Fibroblast of mammary gland (primary cell): ENCODE measurements at places on chromosomes 13 and 19.

DNA sequence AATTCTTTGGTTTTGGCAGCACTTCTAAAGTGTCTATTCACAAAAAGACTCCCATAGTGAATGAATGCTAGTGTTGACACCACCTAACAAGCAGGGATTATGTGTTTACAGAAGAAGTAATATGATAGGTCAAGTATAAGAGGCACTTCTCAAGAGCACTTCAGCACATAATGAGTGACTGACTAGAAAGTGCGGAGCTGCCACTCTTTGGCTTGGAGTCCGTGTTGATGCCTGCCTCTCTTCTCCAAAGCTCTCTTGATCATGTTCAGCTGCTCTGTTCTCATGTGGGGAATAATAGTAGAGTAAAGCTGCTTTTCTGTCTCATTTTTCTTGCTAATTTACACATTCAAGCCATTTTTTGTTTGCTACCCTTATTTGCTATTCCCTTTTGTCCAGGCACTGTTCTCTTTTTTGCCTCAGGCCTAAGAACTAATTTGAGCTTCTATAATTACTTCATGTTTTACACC, 22.7 kb upstream of the MAB21L1 start:
- DNase-seq = no peak

- DNase-seq = peak; percentile 48
These were observed 56.2 kb upstream of the AKAP11 start for GRCh38 chr13:42215578-42216421.

- no peak for DNase-seq
These were observed 21.9 kb upstream of the RFC3 start for GRCh38 chr13:33796095-33796494.

GRCh38 chr19:9916719-9917118, 19.6 kb downstream of the OLFM2 start:
- DNase-seq = no peak

- DNase-seq = no peak
These were observed 73.2 kb downstream of the CDADC1 start for GRCh38 chr13:49320975-49321374.

- DNase-seq = no peak
These were observed 293.7 kb downstream of the PCDH17 start for GRCh38 chr13:57925250-57925649.

DNA sequence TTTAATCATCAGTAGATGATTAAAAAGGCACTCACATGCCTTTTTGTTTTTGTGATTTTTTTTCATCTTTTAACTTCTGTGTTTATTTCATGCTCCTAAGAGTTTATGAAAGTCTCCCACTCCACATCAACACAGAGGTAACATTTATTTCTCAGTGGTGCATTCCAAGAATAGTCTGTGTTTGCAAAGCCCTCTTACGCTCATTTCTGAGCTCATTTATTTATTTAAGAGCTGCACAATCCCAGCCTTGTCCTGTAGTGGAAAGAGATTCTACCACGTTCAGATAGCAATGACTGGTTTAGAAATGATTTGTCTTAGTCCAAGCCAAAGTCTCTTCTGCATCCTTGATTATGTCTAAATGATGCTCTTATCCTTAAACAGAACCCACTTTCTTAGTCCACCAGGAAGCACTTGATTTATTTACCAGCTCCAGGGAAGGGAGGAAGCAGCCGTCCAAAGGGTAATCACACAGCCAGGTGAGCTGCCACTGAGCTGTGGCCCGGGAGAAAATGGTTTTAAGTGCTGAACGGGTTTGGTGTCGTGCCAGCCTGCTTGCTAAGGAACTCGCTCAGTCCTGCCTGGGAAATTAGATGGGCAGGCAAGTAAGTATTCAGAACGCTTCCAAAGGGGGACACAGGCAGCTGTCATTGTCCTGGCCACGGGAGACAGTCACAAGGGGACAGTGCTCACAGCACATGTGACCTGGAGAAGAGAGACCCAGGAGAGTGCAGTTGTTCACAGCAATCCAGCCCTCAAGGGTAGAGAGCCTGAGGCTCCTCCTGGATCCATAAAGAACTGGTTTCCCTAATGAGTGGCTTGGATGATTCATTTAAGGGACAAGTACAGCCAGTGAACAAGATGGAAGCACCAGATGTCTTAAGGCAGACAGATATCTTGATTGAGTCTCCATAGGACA, 131.8 kb upstream of the WASF3 start:
- no peak for DNase-seq

DNA sequence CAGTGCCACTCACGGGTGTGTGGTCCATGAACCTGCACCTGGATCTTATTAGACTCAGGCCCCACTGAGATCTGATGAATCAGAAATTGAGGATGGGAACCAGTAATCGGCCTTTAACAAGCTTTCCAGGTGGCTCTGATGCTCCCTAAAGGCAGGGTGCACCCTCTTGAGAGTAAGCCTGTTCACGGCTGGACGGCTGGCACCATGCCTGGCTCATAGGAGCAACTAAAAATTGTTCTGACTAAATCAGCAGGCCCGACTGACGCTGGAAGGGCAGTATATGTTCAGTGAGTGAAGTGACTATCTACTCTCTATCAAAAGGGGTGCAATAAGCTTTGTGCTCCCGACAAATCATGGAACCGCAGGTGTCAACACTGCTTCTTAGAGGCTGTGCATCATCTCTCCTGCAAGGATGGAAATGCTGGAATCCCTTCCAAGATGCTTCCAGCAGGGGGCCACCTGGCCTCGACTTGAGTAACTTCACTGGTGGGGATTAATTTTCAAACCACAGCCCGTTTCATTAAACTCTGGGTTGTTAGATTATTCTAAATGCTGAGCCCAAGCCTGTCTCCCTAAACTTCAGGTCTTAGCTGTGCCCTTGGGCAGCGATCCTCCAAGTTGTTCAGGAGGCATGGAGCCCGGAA, 28.4 kb downstream of the TMTC4 start:
- peak; percentile 45 for DNase-seq

DNA sequence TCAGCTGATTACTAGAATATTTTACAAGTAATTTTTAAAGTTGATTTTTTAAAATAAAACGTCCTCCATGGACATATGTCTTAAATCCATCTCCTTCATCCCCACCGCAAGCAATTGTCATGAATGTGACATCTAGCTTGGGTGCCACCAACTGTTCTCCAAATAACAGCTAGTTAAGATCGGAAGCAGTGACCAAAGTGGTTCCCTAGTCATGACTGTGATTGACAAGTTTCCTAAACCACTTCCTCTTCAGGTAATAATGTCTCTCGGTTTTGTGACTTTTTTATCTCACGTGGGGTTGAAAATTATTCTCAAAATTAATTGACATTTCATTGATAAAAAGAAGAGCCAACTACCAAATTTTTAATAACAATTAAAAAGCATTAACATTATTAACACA, 135.3 kb upstream of the MIR17HG start:
- no peak for DNase-seq

- DNase-seq = no peak
These were observed 19.4 kb downstream of the NOTCH3 start for GRCh38 chr19:15181394-15181793.

DNA sequence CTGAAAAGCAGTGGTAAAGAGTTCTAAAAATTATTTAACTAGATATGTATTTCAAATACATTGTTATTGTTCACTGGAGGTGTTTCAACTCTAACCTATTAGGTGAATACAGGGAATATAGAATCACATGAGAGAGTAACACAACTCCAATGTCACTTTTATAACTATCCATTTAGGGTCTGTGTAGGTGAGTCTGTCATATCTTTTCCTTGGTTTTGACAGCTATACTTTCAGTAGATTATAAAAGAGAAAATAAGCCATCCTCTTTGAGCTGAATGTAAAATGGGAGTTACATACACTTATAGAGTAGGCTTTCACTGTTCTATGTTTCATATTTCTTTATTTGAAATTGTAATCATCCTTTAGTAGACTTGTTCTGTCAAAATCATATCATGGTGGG, 2321.0 kb downstream of the PCDH9 start:
- DNase-seq = no peak

DNA sequence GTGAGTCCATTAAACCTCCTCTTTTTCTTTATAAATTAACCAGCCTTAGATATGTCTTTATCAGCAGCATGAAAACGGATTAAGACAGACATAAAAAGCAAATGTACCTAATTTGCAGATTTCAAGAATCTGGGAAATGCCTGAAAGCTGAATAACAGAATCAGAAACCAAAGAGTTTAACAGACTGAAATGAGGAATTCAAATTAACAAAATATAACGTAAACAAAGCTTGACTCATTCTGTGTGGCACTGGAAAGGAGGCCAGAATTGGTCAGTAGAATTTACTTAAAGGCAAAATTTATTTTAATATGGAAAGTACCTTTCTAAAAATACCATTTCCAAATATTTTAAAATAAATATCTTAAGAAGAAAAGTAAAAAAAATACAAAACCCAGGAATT, 540.6 kb upstream of the HTR2A start:
- peak; percentile 80 for DNase-seq

DNA sequence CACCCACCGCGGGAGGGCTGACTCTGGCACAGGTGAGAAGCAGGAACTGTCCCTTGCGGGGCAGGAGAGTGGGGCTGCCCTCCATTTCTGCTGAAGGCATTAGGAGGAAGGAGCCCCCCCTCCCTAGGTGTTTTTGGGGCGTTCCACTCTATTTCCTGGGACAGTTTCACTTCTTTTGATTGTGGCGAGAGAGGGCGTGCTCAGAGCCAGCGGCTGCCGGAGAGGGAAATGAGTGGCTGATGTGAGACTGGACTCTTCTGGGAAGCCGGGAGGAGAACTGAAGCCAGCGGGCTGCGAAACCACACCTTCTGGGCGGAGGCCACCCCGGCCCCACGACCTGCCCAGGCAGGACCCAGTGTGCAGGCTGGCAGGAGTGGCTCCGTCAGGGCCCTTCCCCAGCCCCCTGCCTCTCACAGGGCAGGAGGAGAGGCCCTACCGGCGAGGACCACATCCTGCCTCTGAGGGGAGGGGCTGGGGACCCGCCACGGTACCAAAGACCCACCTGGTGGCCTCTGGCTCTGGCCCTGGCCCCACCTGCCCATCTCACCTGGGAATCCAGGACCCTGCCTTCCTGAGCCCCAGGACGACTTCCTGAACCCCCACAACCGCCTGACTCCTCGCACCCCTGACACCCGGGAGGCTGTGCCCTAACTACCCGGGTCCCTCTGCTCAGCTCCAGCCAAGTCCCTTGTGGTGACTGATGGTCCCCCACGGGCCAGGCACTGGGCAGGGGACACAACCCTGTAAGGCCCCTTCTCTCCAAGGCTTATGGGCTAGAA, 25.9 kb downstream of the MPND start:
- DNase-seq = peak; percentile 47

DNA sequence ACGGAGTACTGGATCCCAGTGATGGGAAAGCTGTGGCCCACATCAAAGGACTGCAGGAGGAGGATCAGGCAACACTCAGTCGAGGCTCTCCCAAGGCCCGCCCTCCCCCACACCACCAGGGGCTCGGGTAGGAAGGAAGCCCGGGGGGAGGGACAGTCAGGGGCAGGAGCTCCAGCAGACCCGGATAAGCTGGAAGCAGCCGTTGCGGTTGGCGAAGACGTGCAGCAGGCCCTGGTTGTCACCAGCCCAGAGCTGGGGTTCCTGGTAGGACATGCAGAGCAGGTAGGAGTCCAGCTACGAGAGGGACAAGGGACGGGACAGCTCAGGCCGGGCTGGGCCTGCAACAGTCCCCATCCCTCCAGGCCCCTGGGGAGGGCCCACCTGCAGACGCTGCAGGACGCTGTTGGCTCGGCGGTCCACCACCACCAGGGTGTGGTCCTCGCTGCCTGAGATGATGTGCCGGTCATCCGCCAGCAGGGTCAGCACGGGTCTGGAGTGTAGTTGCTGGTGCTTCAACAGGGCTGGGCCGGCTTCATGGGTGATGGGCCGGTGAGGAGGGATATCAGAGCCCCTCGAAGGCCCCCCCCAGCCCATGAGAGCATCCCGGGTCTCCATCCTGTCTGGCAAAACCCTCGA, 1.9 kb downstream of the GNG14 start:
- DNase-seq = no peak

DNA sequence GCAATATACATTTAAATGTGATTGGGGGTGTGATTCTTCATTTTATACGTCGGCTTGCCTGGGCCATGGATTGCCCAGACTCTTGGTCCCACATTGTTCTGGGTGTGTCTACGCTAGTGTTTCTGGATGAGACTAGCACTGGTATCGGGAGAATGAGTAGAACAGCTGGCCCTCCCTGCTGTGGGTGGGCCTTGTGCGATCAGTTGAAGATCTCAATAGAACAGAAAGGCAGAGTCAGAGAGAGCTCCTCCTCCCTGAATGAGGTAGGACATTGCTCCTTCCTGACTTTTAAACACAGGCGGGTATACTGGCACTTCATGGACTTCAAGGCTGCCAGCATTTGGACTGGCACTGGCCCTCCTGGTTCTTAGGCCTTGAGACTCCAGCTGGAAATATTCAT, 603.0 kb downstream of the LIG4 start:
- no peak for DNase-seq

- DNase-seq = no peak
These were observed 15.3 kb upstream of the COLGALT1 start for GRCh38 chr19:17540174-17540573.

DNA sequence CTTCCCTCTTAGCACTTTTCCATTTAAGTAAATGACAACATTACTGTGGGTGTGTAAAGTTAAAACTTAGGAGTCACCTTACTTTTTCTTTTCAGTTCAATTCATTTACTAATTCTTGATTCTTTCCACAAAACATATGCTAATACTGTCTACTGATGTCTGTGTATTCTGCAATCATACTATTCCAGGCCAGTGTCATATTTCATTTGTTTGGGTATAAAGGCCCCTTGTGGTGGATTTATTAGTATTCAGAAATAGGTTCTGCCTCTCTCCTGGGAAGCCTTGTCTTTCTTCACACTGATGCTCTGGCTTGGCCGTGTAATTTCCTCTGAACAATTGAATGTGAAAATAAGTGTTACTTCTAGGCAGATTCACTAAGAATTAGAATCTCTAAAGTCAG, 621.9 kb upstream of the SPRY2 start:
- peak; percentile 28 for DNase-seq

DNA sequence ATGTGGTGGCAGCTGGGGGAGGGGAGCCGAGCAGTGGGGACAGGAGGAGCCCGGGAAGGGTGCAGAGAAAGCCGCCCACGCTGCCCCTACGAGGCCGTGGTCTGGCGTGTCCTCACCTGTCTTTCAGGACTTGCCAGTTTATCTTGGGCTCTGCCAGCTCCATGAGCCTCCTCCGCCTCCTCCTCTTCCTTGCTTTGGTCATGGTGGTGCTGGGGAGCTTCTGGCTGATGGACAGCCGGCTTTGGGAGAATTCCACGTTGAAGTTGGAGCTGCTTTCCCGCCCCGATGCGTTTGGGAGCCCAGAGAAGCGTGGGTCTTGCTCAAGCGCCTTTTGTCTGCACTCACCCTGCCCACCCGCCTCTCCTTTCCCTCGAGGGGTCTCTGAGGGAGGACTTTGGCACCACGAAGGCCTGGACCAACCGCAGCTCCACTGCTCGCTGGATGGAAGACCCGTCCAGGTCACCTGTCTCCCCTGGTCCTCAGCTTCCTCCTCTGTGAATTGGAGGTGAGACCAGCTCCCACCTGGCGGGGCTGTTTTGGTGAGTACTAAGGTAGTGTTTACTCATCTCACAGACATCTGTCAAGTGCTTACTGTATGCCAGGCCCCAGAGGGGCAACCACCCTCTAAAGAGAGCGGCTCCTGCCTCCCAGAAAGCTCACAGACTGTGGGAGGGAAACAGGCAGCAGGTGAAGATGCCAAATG, 29.7 kb upstream of the MIER2 start:
- DNase-seq = no peak

GRCh38 chr13:111491021-111491420, 170.6 kb downstream of the TEX29 start:
- no peak for DNase-seq
